ENCODE measurements at places on chromosomes 1 and 21. TPM values are rescaled to one million over a fixed set of nuclear protein-coding genes. Genes with fewer than 3 reads are reported as not detected.

- H3K36me3 ChIP-seq = no peaks in the 10 kb centered on the region
- no peak for DNase-seq
- H3K27ac ChIP-seq = no peak overlapping the region
These were observed 133.2 kb downstream of the USH2A start for GRCh38 chr1:216290074-216290473.

DNA sequence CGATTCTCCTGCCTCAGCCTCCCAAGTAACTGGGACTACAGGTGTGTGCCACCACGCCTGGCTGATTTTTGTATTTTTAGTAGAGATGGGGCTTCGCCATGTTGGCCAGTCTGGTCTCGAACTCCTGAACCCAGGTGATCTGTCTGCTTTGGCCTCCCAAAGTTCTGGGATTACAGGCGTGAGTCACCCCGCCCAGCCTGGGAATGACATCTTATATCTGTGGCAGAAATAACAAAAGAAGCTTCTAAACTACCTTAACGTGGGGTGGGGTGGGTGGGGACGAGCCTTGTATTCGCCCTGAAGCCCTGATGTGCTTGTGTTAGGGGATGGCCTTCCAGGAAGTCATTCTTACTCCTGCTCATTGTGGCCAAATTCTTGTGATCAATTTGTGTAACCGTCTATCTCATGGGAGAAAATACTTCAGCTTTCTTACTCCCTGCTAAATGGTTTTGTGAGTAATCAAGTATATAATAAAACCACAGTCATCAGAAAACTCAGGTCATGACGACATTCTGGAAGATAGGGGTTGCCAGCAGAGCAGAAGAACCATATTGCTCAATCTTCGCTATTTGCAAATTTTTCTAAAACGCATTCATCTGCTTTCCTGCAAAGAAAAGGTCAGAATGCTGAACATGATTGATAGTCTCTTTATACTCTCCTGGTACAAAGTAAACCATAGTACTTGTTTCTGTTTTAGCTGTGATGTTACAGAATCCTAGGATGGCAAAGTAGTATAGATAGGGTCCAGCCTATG lies 63.2 kb downstream of the DIRAS3 start:
- H3K27ac ChIP-seq = no peak overlapping the region
- H3K36me3 ChIP-seq = no peaks in the 10 kb centered on the region
- H3K4me3 ChIP-seq = no peak overlapping the region
- DNase-seq = no peak
- H3K27me3 ChIP-seq = no peaks in the 10 kb centered on the region

Gene TDRD10
- total RNA-seq = not detected

- no peaks in the 10 kb centered on the region for H3K27me3 ChIP-seq
- H3K4me3 ChIP-seq = no peak overlapping the region
- DNase-seq = no peak
- no peaks in the 10 kb centered on the region for H3K36me3 ChIP-seq
- peaks cover 12% of the 10 kb centered on the region for H3K4me1 ChIP-seq
These were observed 39.9 kb upstream of the TARBP1 start for GRCh38 chr1:234518876-234519275.

DNA sequence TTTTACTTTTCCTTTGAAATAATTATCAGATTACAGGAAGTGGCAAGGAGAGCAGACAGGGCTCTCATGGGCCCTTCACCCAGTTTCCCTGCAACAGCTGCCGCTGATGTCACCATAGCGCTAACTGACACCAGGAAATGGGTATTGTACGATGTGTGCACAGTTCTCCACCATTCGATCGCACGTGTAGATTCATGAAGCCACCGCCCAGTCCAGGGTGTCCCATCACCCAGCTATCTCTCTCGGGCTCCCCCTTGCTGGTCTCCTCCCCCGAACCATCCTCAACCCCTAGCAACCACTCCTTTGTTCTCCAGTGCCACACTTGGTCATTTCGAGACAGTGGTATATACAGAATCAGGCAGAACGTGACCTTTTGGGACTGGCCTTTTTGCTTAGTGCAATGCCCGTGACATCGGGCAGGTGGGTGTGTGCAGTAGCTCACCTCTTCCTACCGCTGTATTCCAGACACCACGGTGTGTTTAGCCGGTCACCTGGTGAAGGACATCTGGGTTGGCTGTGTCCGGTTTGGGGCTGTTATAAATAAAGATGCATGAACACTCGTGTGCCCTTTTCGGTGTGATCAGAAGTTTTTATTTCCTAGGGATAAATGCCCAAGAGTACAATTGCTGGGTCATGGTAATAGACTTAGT lies 118.4 kb downstream of the CRYAA start:
- no peak for DNase-seq
- H3K4me3 ChIP-seq = no peak overlapping the region

Gene HRNR
- total RNA-seq = not detected

DNA sequence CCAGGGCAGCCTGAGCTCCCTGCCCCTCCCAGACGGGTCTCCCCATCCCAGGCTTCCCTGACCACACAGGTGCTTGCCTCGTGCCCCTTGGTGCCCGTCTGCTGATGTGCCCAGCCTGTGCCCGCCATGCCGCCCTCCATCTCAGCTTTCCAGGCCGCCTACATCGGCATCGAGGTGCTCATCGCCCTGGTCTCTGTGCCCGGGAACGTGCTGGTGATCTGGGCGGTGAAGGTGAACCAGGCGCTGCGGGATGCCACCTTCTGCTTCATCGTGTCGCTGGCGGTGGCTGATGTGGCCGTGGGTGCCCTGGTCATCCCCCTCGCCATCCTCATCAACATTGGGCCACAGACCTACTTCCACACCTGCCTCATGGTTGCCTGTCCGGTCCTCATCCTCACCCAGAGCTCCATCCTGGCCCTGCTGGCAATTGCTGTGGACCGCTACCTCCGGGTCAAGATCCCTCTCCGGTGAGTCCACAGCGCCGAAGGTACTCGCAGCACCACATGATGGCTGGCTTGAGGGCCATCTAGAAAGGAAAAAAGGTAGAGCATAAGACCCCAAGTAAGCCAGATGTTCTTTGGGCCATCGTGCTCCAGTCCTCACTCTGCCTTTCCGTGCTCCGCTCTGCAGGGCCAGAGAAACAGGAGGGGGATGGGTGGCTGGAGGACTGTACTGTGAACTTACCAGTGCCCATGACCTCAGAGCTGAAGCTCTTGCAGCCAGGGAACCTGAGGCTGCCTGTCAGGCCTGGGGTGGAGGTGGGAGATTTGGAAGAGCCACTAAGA lies 1.4 kb downstream of the ADORA1 start:
- peak overlapping the region; percentile 39 for H3K4me3 ChIP-seq
- H3K4me1 ChIP-seq = peaks cover 24% of the 10 kb centered on the region
- H3K27ac ChIP-seq = no peak overlapping the region
- DNase-seq = no peak
- H3K27me3 ChIP-seq = peaks cover 36% of the 10 kb centered on the region
- no peaks in the 10 kb centered on the region for H3K36me3 ChIP-seq

Gene ERMAP
- total RNA-seq = 2.2 TPM

Gene TBX19
- 1.3 TPM for total RNA-seq

GRCh38 chr1:8249838-8250237 lies 68.1 kb upstream of the SLC45A1 start:
- H3K4me1 ChIP-seq = no peaks in the 10 kb centered on the region
- no peak overlapping the region for H3K27ac ChIP-seq
- DNase-seq = no peak
- no peak overlapping the region for H3K4me3 ChIP-seq
- no peaks in the 10 kb centered on the region for H3K27me3 ChIP-seq

DNA sequence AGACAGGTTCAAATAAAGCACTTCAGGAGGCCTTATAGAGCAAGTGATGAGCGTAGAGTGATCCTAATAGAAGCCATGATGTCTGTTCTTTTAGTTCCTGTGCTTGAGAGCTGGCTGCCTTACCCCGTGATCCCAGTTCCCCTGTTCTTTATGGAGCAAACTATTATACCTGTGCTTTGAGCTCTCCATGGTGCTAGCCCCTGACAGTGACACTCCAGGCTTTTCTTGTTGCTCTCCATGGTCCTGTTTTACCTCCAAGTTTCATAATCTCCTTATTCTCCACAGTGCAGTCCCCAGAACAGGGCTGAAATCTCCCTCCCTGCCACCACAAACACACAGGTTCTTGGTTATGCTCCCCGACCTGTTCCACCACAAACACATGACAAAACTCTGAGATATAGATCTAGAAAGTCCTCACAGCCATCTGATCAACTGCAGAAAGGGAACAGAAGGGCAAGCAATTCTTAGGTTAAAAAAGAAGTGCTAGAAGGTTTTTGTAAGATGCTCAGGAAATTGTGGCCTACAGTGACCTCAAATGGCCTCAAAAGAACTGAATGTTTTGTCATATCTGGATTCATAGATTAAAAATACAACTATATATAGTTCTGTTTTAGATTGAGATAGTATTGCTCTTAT lies 6.0 kb downstream of the CADM3 start:
- H3K4me3 ChIP-seq = no peak overlapping the region
- no peak overlapping the region for H3K27ac ChIP-seq
- DNase-seq = peak; percentile 93
- peaks cover 4% of the 10 kb centered on the region for H3K4me1 ChIP-seq
- H3K27me3 ChIP-seq = no peaks in the 10 kb centered on the region

DNA sequence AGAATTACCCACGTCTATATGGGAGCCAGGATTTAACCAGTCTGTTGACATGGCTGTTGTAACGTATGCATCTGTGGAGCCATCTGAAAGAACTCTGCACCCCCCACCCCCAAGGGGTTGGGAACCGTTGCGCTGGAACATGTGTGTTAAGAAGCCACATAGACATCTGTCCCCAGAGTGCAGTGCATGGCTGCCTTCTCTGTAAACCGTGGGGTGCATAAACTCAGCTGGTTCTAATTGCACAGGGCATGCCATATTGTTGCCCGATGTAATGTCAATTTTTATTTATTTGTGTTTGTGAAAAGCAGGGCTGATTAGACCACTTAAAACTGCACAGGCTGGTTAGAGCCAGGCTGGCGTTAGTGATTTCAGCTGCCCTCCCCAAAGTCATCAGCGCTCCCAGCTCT lies 70.1 kb upstream of the ROR1 start:
- H3K4me1 ChIP-seq = peaks cover 22% of the 10 kb centered on the region
- no peak overlapping the region for H3K4me3 ChIP-seq
- H3K27ac ChIP-seq = no peak overlapping the region
- no peaks in the 10 kb centered on the region for H3K36me3 ChIP-seq
- no peak for DNase-seq

Gene ZNF326
- 33.9 TPM for total RNA-seq

DNA sequence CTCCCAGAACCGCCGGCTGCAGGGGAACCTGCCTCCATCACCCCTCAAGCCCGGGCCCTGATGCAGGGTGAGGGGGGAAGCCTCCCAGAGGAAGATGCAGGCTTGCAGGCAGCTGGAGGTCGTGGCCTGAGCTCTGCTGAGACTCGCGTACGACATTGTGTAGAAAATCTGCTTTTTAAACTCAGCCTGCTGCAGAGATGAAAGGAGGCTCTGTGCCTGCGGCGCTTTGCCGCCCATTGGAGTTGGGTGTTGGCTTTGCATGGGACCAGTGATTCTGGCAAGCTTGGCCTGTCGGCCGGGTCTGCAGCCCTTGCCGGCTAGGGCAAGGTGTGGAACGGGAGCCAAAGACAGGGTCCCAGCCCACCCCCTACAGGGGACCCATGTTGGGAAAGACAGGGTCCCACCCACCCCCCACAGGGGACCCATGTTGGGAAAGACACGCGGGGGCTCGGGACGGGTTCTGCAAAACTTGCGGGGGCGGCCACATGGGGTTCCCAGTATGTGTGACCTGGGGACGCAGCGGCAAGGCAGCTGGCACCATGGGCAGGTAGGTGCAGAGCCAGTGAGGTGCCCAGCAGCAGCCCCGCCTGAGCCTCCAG lies 55.6 kb downstream of the SLX9 start:
- H3K4me3 ChIP-seq = no peak overlapping the region
- H3K27ac ChIP-seq = no peak overlapping the region
- no peaks in the 10 kb centered on the region for H3K27me3 ChIP-seq
- H3K36me3 ChIP-seq = no peaks in the 10 kb centered on the region
- no peaks in the 10 kb centered on the region for H3K4me1 ChIP-seq

Gene KRTAP10-1
- not detected for total RNA-seq

GRCh38 chr1:109184687-109185086 lies 29.0 kb upstream of the SARS1 start:
- H3K27me3 ChIP-seq = no peaks in the 10 kb centered on the region
- no peaks in the 10 kb centered on the region for H3K36me3 ChIP-seq
- H3K27ac ChIP-seq = no peak overlapping the region
- DNase-seq = no peak
